ENCODE measurements at places on chromosomes 2 and 18. TPM values are rescaled to one million over a fixed set of nuclear protein-coding genes. Genes with fewer than 3 reads are reported as not detected.

Gene TOGARAM2
- polyA plus RNA-seq, result 2.1 TPM

Gene CSRNP3
- 9.5 TPM for polyA plus RNA-seq

Gene GPN1
- polyA plus RNA-seq, result 59.0 TPM

Gene ERFE
- 8.6 TPM for polyA plus RNA-seq

Gene WIPF1
- polyA plus RNA-seq, result 25.3 TPM

Gene CLHC1
- 40.3 TPM for polyA plus RNA-seq

Gene B3GNT2
- 26.3 TPM for polyA plus RNA-seq

Gene GALM
- polyA plus RNA-seq, result 56.1 TPM

Gene KIF5C
- 5.3 TPM for polyA plus RNA-seq

Gene FIGN
- 9.7 TPM for polyA plus RNA-seq

Gene CCDC74A
- 18.5 TPM for polyA plus RNA-seq

Gene KCNG2
- polyA plus RNA-seq, result not detected

Gene SNRPD1
- 179 TPM for polyA plus RNA-seq

Gene CFC1
- polyA plus RNA-seq, result not detected

Gene SLC4A3
- polyA plus RNA-seq, result 10.8 TPM

Gene MROH2A
- not detected for polyA plus RNA-seq

Gene SGPP2
- 19.3 TPM for polyA plus RNA-seq

Gene COLEC12
- 26.3 TPM for polyA plus RNA-seq

Gene GCG
- polyA plus RNA-seq, result not detected

Gene RFTN2
- 18.6 TPM for polyA plus RNA-seq

Gene CCDC148
- 8.0 TPM for polyA plus RNA-seq

Gene LOXHD1
- 0.53 TPM for polyA plus RNA-seq

Gene SERPINB3
- polyA plus RNA-seq, result not detected

Gene OSBPL6
- polyA plus RNA-seq, result 6.1 TPM

Gene C18orf54
- 13.2 TPM for polyA plus RNA-seq

Gene ZNF385B
- polyA plus RNA-seq, result 13.6 TPM

Gene MSGN1
- polyA plus RNA-seq, result not detected

Gene COX5B
- 185 TPM for polyA plus RNA-seq

Gene NT5C1B
- polyA plus RNA-seq, result 1.2 TPM

Gene UGT1A4
- not detected for polyA plus RNA-seq

Gene EPB41L3
- 63.1 TPM for polyA plus RNA-seq

Gene RPRM
- polyA plus RNA-seq, result 4.1 TPM

Gene CYP27A1
- polyA plus RNA-seq, result 49.1 TPM
